T-cell (primary cell): ENCODE measurements at places on chromosomes 1 and 21.
A peak's percentile ranks its signal among the peaks of the same experiment; 100 is the strongest.

DNA sequence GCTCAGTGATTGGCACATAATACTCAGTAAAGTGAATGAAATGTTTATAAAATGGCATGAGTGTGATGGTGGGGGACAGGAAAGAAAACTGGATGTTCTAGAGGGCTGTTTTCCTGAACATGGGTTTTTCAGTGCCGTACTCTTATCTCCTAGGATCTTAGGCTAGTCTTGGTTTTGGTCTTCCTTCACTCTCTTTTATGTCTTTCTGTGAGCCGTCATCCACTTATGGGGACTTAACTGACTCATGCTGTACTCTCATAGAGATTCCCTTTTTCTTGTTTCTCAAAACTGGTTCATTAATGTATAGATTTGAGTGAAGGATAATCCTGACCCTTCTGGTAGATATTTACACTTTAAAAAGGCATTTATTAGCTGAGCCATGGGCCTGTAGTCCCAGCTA lies 16.6 kb downstream of the AGO3 start:
- DNase-seq: no peak

GRCh38 chr1:56452027-56453011 lies 127.0 kb downstream of the PLPP3 start:
- DNase-seq: no peak

- DNase-seq: no peak
These were observed 4.1 kb downstream of the L1TD1 start for GRCh38 chr1:62198781-62199125.

GRCh38 chr1:16236511-16237342 lies at the start of gene CPLANE2:
Gene CPLANE2, minus strand, starts transcription at chr1:16237183. Its CDS starts 441 bp downstream, at chr1:16236742.
- peak; percentile 93 for DNase-seq

GRCh38 chr1:230295367-230295766 lies 130.8 kb downstream of the PGBD5 start:
- no peak for DNase-seq

DNA sequence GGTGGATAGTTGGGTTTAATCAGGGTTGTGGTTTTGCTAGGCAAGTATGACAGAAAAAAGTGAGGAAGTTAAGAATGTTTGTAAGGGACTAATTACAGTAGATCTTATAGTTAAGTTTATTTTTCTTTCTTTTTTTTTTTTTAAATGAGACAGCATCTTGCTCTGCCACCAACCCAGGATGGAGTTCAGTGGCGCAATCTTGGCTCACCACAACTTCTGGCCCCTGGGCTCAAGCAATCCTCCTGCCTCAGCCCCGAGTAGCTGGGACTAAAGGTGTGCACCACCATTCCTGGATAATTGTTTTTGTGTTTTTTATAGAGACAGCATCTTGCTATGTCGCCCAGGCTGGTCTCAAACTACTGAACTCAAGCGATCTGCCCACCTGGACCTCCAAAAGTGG lies 41.7 kb downstream of the EYA3 start:
- no peak for DNase-seq

DNA sequence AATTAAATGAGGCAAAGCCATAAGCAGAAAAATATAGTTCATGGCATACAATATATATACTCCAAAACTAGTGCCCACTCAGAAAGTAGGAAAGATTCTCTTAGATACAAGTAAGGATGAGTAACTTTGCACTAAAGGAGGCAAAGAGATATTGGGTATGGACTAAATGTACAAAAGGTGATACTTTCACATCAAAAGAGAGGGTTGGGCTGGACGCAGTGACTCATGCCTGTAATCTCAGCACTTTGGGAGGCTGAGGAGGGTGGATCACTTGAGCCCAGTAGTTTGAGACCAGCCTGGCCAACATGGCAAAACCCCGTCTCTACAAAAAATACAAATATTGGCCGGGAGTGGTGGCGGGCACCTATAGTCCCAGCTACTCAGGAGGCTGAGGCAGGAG lies 6.7 kb downstream of the KYAT3 start:
- DNase-seq: no peak

DNA sequence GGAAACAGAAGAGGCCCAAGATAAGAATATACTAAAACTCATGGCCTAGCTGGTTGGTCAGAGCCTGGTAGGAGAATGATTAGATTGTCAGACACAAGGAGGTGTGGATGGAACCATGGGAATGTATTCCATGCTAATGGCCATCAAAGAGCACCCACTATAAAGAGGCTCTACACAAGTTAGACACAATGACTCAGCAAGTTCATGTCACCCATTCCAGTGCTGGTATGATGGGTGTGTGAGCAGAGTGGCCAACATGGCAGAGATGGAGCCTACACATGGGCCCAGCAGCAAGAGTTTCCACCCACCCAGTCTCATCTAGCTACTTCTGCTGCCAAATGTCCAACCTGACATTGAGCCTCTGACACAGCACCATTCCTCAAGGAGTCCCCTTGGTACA lies 97.5 kb upstream of the COG2 start:
- DNase-seq: no peak

GRCh38 chr21:15080526-15080925 lies 15.7 kb upstream of the NRIP1 start:
- no peak for DNase-seq
